ENCODE measurements at places on chromosomes 3 and 15. TPM values are rescaled to one million over a fixed set of nuclear protein-coding genes. Genes with fewer than 3 reads are reported as not detected.
A peak's percentile ranks its signal among the peaks of the same experiment; 100 is the strongest.

Gene TMCO5A
- not detected for polyA plus RNA-seq

Gene IL16
- 10.2 TPM for polyA plus RNA-seq

DNA sequence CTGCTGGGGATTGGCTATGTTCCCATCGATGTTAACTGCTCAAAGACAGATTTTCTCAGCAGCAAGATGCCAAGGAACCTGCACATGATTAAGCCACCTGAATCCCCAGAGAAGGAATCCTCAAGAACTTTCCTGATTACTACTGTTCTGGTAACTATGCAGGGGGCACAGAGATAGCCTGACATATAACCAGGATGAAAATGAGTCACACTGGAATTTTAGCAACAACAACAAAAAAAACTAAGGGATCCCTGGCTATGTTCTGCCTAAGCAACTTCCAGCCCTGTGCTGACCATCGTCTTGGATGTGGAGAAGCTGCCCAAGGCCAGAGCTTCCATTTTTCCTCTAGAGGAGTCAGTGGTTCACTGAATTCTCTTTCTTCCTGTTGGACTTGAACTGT lies 13.8 kb downstream of the RIOX2 start:
- peaks cover 45% of the 10 kb centered on the region for H3K36me3 ChIP-seq
- peaks cover 9% of the 10 kb centered on the region for H3K4me1 ChIP-seq
- no peak for DNase-seq
- no peak overlapping the region for H3K4me3 ChIP-seq
- H3K27me3 ChIP-seq, result no peaks in the 10 kb centered on the region
- no peak overlapping the region for H3K27ac ChIP-seq

GRCh38 chr15:33155691-33156420 lies 38.7 kb downstream of the FMN1 start:
- no peak for DNase-seq
- H3K4me1 ChIP-seq, result no peaks in the 10 kb centered on the region
- H3K27ac ChIP-seq, result no peak overlapping the region
- H3K4me3 ChIP-seq, result no peak overlapping the region
- no peaks in the 10 kb centered on the region for H3K27me3 ChIP-seq

Gene TJP1
- polyA plus RNA-seq, result 14.3 TPM

- peaks cover 11% of the 10 kb centered on the region for H3K4me1 ChIP-seq
- H3K36me3 ChIP-seq, result no peaks in the 10 kb centered on the region
- no peak for DNase-seq
- no peak overlapping the region for H3K4me3 ChIP-seq
- H3K27me3 ChIP-seq, result no peaks in the 10 kb centered on the region
These were observed 172.4 kb upstream of the SLC2A2 start for GRCh38 chr3:171198781-171199472.

DNA sequence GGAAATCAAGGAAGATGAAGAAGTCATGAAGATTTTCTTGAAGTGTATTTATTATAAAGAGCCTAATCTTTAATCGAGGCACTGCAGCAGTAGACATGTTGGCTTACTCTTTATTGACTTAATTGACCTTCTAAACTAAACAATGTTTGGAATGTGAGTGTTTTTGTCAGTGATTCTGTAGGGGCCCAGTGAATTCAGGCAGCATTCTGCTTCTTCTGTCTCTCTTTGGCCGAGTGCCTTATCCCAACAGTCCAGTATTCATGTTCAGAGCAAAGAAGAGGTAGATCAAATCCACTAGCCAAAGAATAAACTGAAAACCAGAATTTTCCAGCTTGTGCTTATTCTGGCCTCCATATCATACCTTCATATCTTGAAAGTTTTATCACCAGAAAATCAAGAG lies 55.7 kb downstream of the RLBP1 start:
- peaks cover 26% of the 10 kb centered on the region for H3K4me1 ChIP-seq
- H3K36me3 ChIP-seq, result peaks cover 45% of the 10 kb centered on the region
- H3K27me3 ChIP-seq, result no peaks in the 10 kb centered on the region
- DNase-seq, result no peak
- no peak overlapping the region for H3K4me3 ChIP-seq

DNA sequence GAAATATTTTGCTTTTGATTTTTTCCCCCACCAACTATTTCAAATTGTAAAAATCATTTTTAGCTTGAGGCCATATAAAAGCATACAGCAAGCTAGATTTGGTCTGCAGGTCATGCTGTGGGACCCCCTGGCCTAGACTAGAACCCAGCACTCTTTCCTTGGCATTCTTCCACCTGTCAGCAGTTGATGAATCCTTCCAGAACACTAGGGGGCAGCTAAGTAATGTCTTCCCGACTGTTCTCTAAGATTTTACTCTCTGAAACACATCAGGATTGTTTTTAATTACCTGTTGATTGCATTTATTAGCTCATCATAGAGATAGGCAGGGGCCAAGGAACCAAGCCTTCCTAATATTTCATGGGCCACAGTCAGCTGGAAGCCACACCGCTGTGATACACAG lies 174.5 kb downstream of the CACNA1D start:
- H3K4me1 ChIP-seq, result no peaks in the 10 kb centered on the region
- H3K27me3 ChIP-seq, result no peaks in the 10 kb centered on the region
- H3K27ac ChIP-seq, result no peak overlapping the region
- no peak for DNase-seq
- H3K4me3 ChIP-seq, result no peak overlapping the region

GRCh38 chr15:96699871-96700401 lies 369.4 kb downstream of the NR2F2 start:
- H3K4me1 ChIP-seq, result no peaks in the 10 kb centered on the region
- no peak overlapping the region for H3K4me3 ChIP-seq
- H3K27ac ChIP-seq, result no peak overlapping the region
- no peak for DNase-seq
- H3K36me3 ChIP-seq, result no peaks in the 10 kb centered on the region

Gene PLA2G4D
- 3.2 TPM for polyA plus RNA-seq

GRCh38 chr15:80114114-80114513 lies 38.7 kb upstream of the FAH start:
- H3K4me1 ChIP-seq, result no peaks in the 10 kb centered on the region
- H3K27me3 ChIP-seq, result no peaks in the 10 kb centered on the region
- no peak overlapping the region for H3K4me3 ChIP-seq
- no peak overlapping the region for H3K27ac ChIP-seq

Gene TM4SF4
- polyA plus RNA-seq, result 1.4 TPM

- DNase-seq, result no peak
- no peak overlapping the region for H3K27ac ChIP-seq
- H3K27me3 ChIP-seq, result no peaks in the 10 kb centered on the region
- H3K36me3 ChIP-seq, result no peaks in the 10 kb centered on the region
These were observed 31.7 kb upstream of the XYLB start for GRCh38 chr3:38314764-38315487.

DNA sequence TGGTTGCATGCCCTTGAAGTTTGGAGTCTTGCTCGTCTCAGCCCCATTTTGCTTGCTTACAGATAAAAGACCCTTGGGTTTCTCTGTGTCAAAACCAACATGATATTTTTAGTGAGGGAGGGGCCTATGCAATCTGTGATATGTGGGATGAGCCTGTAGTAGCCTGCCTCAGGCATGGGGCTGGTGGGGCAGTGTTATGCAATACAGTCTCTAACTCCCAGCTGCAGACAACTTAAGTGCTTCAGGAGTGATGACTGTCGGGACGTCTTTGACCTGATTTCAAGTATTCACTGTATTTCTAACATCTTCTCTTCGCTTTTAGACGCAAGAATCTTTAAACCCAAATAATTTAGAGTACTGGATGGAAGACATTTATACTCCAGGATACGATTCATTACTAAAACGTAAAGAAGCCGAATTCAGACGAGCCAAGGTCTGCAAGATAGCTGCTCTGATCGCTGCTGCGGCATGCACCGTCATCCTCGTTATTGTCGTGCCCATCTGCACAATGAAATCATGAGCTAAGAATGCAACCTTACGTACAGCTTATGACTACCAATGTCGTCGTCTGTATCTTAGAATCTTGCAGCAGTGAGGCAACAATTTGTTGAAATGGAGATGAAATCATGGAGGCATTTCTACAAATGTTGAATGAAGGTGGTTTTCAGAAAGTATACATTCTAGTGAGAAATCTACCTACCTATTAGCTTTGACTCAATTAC lies 35.9 kb downstream of the MINAR1 start:
- H3K36me3 ChIP-seq, result no peaks in the 10 kb centered on the region
- H3K27me3 ChIP-seq, result no peaks in the 10 kb centered on the region
- no peaks in the 10 kb centered on the region for H3K4me1 ChIP-seq
- no peak for DNase-seq

DNA sequence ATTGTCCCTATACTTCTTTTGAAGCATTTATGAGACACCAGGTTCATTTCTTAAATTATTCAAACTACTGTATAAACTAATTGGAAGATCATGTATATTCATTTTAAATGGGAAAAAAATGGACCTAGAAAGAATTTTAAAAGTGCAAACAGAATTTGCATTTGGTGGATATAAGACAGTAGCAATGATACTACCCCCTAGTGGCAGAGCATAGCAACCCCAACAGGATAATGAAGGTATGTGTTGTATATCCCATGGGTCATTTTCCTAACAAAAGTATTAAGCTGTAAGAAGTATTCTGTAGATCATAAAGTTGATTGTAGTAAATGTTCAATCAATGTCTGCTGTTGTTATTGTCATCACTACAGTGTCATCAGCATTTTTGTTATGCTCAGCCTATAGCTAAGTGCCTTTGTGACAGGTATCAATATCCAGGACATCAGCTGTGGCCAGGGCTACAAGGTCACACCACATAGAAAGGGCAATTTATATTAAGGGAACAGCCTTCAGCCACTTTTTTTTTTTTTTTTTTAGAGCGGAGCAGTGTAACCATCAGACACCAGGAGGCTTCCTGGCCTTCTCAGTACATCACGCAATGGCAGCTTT lies 175.8 kb downstream of the FOXB1 start:
- H3K4me1 ChIP-seq, result no peaks in the 10 kb centered on the region
- no peak for DNase-seq
- H3K36me3 ChIP-seq, result no peaks in the 10 kb centered on the region
- H3K4me3 ChIP-seq, result no peak overlapping the region
- H3K27ac ChIP-seq, result no peak overlapping the region
- H3K27me3 ChIP-seq, result no peaks in the 10 kb centered on the region

Gene LRRC31
- 2.6 TPM for polyA plus RNA-seq

Gene EXOSC7
- polyA plus RNA-seq, result 46.2 TPM

GRCh38 chr15:68383161-68384074 lies 48.5 kb downstream of the ITGA11 start:
- no peaks in the 10 kb centered on the region for H3K36me3 ChIP-seq
- DNase-seq, result peak; percentile 26
- H3K4me3 ChIP-seq, result no peak overlapping the region
- H3K27me3 ChIP-seq, result no peaks in the 10 kb centered on the region
- H3K4me1 ChIP-seq, result no peaks in the 10 kb centered on the region
- no peak overlapping the region for H3K27ac ChIP-seq

- H3K4me1 ChIP-seq, result peaks cover 80% of the 10 kb centered on the region
- H3K36me3 ChIP-seq, result no peaks in the 10 kb centered on the region
- H3K27me3 ChIP-seq, result no peaks in the 10 kb centered on the region
- H3K4me3 ChIP-seq, result no peak overlapping the region
- DNase-seq, result no peak
These were observed 9.5 kb downstream of the PDE8A start for GRCh38 chr15:84991014-84991712.

Gene SLCO3A1
- 3.8 TPM for polyA plus RNA-seq

DNA sequence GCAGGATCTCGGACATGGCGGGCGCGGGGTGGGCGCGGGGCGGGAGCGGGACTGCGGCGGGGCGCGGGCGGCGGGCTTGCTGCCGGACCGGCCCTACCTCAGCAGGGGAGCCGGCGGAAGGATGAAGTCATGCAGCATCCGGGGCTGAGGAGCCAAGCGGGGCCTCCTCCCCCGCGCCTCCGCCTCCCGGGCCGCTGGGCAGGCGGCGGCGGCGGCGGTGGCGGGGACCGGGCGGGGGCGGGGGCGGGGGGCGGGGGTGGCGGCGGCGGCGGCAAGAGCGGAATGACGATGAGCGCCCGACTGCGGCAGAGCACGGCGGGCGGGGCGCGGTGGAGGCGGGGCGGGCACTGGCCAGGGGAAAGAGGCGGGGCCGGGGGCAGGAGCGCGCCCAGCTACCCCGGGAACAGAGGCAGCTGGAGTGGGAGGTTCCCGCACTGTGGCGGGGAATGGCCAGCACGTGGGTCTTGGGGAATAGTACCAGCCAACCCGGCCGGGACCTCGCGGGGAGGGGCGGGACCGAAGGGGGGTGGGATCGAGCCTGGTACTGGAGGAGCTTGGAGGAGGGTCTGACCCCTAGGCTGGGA lies at the start of gene CAMK2N2:
CAMK2N2 (minus strand) TSS at position 284 of the 584 bp plus-strand sequence; CDS start at position 16, 268 bp downstream.
- peaks cover 9% of the 10 kb centered on the region for H3K36me3 ChIP-seq
- peak; percentile 63 for DNase-seq
- H3K27ac ChIP-seq, result no peak within 1 kb of the TSS
- H3K4me1 ChIP-seq, result peaks cover 34% of the 10 kb centered on the region
- H3K4me3 ChIP-seq, result peak within 1 kb of the TSS; percentile 63
- peaks cover 91% of the 10 kb centered on the region for H3K27me3 ChIP-seq

DNA sequence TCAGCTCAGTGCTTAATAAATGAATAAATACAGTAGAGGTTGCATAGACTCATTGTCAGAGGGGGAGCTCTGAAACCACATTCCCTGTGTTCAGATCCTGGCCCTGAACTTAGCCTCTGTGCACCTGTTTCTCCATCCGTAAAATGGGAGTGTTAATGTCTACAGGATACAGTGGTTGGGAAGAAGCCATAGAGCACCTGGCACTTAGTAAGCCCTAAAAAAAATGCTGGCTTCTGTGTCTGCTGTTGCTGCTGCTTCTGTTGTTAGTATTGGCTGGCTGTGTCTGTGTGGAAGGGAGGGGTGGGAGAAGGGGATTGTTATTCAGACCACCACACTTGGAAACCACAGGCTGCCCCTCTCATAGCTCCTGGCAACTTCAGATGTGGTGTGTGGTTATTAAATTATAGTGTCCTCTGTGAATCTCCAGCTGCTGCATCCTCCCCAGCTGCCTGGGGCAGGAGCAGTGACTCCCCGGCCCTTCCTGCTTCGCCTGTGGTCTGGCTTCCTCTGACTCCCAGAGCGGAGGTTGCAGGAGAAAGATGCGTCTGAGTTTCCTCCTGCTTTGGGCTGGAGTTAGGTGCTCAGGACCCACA lies 31.0 kb downstream of the FGD5 start:
- H3K36me3 ChIP-seq, result no peaks in the 10 kb centered on the region
- H3K27ac ChIP-seq, result no peak overlapping the region
- peaks cover 31% of the 10 kb centered on the region for H3K27me3 ChIP-seq
- peaks cover 16% of the 10 kb centered on the region for H3K4me1 ChIP-seq
- H3K4me3 ChIP-seq, result no peak overlapping the region

DNA sequence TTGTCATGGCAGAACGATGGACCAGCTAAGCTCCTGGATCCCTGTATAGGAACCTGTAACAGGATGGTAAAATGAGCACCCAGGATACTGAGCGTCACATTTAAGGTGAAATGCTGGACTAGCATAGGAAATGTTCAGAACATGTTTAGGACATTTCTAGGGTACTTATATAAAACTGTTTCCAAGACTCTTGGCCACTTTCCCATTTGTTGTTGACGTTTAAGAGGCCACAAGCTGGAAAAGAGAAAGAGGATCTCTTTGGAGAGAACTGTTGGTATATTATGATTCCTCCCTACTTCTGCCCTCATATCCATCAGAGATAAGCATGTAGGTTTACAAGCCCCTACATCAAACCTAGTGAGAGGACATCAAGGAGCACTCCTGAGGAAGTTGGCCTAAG lies 57.5 kb downstream of the SCN11A start:
- no peak overlapping the region for H3K4me3 ChIP-seq
- H3K27ac ChIP-seq, result no peak overlapping the region
- no peaks in the 10 kb centered on the region for H3K36me3 ChIP-seq
- no peaks in the 10 kb centered on the region for H3K4me1 ChIP-seq
- no peaks in the 10 kb centered on the region for H3K27me3 ChIP-seq
- DNase-seq, result peak; percentile 8

- H3K4me3 ChIP-seq, result no peak overlapping the region
- H3K27me3 ChIP-seq, result no peaks in the 10 kb centered on the region
- DNase-seq, result no peak
- peaks cover 13% of the 10 kb centered on the region for H3K4me1 ChIP-seq
- H3K36me3 ChIP-seq, result no peaks in the 10 kb centered on the region
These were observed 14.0 kb upstream of the PIAS1 start for GRCh38 chr15:68040144-68040543.

Gene DCLK3
- polyA plus RNA-seq, result not detected

Gene ITGB5
- 13.8 TPM for polyA plus RNA-seq
